Stimulated activated CD4-positive, alpha-beta T cell treated with anti-CD3 and anti-CD28 coated beads, Interleukin-1b, Interleukin-23, amount 100 ng/mL, for 48 hours (primary cell): ENCODE measurements at places on chromosomes 7 and 10.

- no peak for DNase-seq
Observed at GRCh38 chr7:156046031-156046560, 233.8 kb upstream of the SHH start.

- peak; percentile 6 for DNase-seq
Observed at GRCh38 chr10:9229702-9230244, 1175.3 kb downstream of the GATA3 start.

- no peak for DNase-seq
Observed at GRCh38 chr10:35392482-35393228, 56.3 kb downstream of the CCNY start.

DNA sequence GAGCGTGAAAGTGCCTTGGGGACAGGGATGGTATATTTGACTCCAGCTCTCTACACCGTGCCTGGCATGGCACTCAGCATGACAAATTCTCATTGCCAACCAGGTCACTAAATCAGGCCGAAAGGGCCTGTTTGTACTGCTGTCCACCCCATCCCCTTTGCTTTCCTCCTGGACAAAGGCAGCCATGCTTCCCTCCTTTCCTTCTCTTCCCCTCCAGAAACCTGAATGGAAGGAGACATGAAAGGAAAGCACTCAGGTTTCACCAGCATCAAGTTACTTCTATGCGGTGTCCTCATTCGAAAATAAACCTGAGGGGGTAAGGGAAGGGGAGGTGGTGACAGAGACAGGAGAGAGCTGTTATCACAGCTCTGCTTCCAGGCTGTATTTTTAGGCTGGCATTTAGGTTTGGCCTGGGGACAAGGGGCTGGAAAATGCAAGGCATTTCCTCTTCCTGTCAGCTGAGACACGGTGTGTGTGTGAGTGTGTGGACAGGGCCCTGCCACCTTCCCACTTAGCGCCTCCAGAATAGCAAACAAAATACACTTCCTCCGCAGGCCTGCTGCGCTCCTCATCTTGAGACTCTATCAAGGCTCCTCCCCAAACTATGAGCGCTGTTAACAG lies 79.9 kb upstream of the COL13A1 start:
- no peak for DNase-seq

DNA sequence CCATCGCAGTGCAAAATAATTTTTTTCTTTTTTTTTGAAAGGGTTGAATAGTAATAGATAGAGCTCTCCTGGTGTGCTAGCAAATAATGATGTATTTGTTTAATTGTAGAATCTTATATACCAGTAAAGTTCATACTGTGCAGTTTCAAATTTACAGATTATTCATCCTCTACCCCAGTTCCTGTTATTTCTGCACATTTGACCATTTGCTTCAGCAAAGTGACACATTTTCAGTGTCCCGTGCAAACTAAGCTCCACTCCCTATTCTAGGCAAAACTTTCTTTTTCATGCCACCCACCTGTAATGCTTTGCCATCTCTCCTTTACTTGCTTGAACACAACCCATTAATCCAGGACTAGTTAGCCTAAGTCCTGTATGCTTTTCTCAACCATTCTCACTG lies 43.0 kb downstream of the SHOC2 start:
- DNase-seq: no peak

DNA sequence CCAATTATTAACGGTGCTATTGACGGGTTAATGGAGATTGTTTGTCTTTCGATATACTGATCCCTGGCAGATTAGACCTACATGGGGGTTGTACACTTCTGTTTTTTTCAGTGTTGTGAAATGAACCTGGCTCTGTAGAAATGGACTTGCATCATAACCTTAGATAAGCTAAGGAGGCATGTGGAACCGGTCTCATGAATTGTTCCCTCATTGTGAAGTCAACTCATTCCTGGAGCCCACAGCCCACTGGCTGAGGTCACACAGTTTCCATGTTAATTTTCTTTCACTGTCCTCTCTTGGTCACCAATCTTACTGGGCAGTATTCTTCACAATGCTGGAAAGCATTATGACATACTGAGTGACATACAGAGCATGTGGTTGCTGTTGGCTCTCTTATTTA lies 202.8 kb downstream of the BMPER start:
- no peak for DNase-seq
